ENCODE measurements at places on chromosomes 16 and 17.

DNA sequence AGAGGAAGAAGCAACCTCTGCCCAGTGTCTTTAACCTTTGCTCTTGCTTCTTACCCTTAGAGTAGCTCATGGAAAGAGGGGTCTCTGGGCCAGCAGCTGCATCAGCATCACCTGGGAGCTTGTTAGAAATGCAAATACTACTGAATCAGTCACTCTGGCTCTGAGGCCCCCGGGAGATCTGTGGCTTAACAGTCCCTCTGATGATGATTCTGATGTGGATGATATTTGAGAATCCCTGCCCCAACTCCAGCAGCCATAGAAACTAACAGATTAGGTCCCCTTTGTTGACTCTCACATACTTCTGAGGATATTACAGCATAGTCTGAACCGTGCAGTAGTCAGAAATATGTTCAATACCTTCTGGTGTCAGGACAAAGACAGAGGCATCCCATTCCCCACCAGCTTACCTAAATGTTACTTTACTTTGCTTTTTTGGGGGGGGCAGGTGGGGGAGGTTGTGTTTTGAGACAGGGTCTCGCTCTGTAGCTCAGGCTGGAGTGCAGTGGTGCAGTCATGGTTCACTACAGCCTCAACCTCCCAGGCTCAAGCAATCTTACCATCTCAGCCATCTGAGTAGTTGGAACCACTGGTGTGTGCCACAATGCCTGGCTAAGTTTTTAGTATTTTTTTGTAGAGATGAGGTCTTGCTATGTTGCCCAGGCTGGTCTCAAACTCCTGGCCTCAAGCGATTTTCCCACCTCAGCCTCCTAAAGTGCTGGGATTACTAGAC, 220.1 kb downstream of the CCDC182 start:
- no peak for DNase-seq

GRCh38 chr17:81859906-81860755, at the start of gene P4HB:
TSS of gene P4HB (minus strand) at chr17:81860535. CDS start at chr17:81860471, 64 bp downstream.
- no peak for DNase-seq

DNA sequence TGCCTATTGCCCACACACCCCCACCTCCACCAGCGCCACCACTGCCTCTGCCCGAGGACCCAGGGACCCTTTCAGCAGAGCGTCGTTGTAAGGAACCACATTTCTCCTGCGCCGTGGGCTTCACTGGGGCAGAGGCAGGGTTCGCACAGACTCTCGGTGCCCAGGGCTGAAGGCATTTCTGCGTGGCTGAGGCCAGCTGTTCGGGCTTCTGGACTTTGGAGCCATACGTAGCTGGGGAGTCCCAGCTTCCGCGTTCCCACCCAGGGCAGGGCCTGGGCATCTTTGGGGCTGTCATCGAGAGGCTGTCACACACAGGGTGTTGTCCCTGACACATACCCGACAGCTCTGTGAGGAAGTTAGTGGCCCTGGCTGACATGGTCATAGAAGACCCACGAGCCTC, 16.0 kb upstream of the SMIM5 start:
- DNase-seq: no peak

DNA sequence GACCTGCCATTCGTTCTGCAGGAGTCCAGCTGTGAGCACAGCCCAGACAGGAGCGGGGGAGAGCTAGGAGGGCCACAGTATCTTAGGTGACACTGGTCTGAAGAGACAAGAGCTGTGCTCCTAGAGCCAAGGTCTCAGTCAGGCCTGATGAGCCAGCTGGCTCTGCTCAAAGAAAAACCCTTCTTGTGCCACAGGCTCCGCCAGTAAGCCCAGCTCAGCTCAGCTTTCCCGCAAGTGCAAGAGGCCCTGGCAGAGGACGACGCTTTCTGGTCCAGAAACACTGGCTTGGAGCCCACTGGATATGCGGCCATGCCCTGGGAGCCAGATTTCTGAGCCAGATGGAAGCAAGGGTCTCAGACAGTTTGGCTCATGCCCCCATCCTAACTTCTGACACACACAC, 23.9 kb downstream of the PEMT start:
- no peak for DNase-seq
